ENCODE measurements at places on chromosomes 5 and 9.

- DNase-seq: no peak
These were observed 153.3 kb upstream of the IZUMO3 start for GRCh38 chr9:24698881-24699518.

- no peak for DNase-seq
These were observed 226.7 kb downstream of the PRR16 start for GRCh38 chr5:120690621-120691407.

DNA sequence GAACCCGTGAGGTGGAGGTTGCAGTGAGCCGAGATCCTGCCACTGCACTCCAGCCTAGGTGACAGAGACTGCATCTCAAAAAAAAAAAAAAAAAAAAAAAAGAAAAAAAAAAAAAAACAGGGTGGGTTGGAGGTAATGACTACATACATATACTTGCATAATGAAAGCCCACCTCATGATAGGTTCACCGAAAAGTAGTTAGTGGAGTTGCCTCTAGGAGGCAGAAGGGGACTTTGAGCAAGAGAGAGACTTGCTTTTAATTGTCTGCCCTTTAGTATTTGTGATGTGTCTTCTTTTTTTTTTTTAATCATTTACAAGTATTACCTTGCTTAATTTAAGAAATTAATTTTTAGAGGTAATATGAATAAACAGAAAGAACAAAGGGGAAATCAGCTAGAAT is 99.8 kb downstream of the PPARGC1B start:
- DNase-seq: no peak

GRCh38 chr9:4510546-4511322 is 20.5 kb downstream of the SLC1A1 start:
- DNase-seq: no peak

GRCh38 chr9:125430161-125431011 is 168.8 kb downstream of the GAPVD1 start:
- no peak for DNase-seq

DNA sequence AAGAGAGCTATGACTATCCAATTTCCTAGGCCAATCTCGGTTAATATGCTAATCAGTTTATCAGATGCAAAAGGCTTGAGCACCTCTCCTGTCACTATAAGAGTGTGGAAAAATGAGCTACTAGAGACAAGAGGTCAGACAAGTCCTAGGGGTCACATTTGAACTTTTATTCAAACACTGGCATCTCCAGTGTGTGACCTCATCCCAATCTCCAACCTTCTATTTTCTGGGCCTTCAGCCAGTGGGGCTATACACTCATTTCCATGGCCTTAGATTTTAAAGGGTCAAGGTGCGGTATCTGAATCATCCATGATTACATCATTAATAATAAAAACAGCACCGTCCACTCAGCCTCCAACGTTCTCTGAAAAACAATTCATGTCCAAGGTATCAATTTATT is 139.6 kb upstream of the LRRTM2 start:
- DNase-seq: no peak

DNA sequence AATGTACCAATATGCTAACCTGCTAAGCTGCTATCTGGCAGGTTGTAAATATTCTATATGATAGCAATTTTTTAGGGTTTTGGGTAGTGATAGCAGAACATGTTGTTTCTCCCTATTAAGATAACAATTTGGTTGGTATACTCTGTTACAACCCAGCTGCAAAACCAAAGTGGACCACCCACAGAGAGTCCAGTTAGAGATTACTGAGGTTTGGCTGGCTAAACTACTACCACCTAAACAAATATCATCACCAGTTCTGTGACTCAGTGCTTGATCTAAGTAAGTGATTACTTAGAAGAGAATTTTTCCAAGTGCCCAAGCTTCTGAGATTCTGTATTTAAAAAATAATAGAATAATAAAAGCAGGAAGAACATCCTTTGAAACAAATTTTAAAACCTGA is 72.3 kb downstream of the XRCC4 start:
- no peak for DNase-seq

DNA sequence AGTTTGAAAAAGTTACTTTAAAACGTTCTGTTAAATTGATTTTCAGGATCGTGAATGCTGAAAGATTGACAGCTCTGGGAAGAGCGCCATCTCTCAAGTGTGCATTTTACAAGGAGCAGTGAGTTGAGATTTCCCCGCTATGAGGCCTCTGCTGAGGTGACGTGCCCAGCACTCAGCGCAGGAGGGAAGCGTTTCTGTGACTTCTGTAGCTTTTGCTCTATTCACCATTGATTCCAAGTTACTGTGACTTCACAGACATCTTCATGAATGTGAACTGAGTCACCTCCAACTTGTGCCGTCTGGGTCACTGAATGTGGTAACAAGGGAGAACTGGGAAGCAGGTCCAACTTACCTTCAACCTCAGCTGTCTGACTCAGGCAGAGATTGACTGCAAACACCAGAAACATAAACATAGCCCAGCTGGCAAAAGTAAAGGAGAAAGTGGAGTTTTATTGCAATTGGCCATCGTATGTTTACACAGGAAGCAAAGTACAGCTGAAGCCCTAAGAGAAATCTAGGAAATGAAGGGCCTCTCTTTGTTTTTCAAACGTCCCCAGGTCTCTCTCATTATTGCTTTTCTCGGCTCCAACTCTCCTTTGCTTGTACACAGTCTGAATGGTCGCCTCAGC is 428.8 kb upstream of the CLINT1 start:
- DNase-seq: no peak

- no peak for DNase-seq
These were observed 2.0 kb upstream of the TNFAIP8 start for GRCh38 chr5:119353686-119354366.

DNA sequence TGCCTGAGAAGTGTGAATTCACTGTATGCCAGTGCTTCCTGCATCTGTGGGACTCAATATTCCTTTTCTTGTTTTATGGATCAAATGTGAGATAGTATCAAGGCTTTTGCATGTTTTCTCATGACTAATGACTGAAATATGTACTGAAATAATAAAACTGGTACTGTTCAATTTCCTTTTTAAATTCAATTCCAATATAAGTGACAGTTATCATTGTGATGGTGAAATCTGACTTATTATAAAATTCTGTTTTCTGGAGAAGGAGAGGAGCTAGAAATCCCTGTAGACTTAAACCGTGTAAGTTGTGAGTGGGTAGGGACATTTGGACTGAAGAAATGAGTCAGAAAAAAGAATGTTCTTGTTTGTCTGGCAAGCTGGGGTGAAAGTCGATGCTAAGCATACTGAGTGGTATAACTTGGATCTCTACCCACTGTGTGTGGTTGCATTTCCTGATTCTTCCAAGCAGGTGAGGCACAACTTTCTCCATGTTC is 245.2 kb downstream of the EFNA5 start:
- no peak for DNase-seq

DNA sequence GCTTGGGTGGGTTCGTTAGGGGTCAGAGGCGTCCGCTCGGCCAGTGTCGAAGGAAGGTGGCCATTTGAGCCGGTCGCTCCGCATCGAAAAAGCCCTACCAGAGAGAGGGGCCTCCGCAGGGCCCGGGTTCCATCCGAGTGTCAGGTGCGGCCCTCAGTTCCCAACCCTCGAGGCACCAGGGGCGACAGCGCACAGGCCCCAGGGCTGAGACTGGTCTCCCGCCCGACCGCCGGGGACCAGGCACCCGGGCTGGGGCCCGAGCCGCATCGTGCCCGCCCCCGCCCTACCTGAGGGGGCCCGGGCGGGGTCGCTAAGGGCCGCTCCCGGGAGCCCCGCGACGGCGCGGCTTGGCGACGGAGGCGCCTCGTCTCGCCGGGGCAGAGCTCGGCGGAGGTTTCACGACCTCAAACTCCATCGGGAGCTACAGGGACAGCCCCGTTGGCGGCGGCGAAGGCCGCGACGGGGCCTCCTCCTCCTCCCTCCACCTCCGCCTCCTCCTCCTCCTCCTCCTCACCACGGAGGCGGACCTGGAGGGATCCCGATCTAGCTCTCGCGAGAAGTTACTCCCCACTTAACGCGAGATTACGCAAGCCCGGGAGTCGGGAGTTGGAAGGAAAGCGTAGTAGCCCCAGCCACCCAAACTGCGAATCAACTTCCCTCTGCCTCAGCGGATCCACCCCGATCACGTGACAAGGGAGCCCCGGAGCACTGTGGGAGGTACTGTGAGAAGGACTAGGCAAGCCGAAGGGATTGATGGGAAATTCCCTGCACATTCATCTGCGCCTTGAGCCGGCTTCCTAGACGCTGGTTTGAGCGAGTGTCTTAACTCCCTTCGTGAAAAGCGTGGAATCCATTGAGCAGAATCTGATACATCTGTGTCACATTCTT is at the start of gene RC3H2:
RC3H2 (minus strand) TSS at position 537 of the 888 bp plus-strand sequence. CDS start 7,850 bp downstream, outside the sequence.
- DNase-seq: peak; percentile 93

DNA sequence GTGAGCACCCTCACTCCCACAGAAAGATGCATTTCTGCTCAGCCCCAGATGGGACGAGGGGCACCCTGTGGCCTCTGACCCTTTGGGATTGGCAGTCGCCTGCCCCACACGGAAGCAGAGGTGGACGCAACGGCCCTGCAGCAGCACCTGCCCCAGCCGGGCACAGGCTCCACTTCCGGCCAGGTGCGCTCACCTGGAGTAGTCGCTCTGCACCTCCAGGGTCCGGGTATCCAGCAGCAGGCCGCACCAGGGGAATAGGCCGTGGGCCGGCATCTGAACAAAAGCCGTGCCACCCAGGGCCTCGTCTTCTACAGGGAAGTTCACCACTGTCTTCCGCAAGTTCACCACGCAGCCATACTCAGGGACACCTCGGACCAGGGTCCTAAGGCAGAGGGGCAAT is 30.7 kb downstream of the TERT start:
- DNase-seq: no peak

DNA sequence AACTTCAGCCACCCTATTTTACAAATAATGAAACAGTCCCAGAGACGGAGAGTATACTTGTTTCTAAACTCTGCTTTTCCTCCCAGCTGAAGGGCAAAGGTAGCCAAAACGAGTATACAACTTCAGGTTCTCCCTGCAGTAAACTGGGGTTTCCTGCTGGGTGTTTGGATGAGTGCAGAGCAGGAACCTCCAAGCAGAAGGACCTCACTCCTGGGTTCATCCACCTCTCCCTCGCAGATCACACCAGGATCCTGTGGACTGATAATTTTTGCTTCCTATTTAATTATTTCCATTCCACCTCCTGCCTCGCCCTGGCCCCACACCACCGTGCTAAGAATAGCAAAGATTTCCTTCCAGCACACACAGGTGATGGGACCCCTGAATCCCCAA is 2.0 kb upstream of the FOXB2 start:
- no peak for DNase-seq

DNA sequence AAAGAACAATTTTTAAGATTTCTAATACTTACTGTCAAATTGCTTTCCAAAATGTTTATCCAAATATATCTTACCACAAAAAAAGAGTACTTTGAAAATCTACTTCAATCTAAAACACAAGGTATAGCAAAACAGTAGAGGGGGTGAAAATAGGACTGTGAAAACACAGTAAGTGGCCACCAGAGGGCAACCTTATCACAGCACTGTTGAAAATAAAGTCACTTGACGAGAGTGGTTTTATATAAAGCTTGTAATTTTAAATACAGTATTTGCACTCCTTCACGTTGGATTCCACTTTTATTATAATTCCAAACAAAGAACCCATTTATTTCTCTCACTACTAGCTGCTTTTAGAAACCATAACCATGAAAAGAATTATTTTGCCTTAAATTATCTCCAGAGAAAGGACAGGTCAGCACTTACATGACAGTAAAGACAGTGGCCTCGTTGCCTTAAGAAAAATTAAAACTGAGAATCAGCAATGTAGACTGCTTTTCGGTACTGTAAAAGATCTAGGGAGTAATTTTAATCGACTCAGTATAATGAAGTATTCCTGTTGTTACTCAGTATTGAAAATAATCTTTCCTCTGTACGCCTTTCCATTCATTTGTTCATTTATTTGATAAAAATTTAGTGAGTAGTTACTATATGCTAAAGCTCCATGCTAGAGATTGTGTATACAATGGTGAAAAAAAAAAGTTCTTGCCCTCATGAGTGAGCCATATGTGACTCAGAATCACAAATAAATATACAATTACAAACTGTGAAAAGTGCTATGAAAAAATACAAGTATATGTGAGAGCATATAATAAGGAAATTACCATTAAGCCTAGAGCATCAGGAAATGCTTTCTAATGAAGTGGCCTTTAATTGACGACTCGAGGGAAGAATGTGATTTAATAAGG is 40.0 kb upstream of the CDK5RAP2 start:
- peak; percentile 32 for DNase-seq

DNA sequence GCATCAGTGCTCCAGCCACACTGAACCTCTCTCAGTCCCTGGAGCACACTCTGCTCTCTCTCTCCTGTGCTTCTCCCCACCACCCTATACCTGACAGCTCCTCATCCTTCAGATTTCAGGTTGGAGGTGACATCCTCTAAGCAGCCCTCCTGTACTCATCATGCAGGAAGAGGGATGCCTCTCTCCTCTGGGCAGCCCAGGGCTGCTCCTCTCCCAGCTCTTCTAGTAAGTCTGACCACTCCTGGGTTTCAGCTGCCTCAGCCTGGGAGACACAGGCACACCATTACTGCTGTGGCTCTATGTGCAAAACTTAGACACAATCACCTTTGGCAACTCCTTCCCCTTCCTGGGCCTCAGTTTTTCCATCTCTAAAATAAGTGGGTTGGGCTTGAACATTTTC is 232.4 kb upstream of the BRINP1 start:
- no peak for DNase-seq

- DNase-seq: no peak
These were observed 47.4 kb downstream of the ROR2 start for GRCh38 chr9:91902475-91903125.

GRCh38 chr5:32471784-32472183 is 27.2 kb upstream of the ZFR start:
- DNase-seq: no peak

GRCh38 chr9:18245911-18246310 is 228.0 kb upstream of the ADAMTSL1 start:
- DNase-seq: no peak

- no peak for DNase-seq
These were observed 9.1 kb downstream of the EGFL7 start for GRCh38 chr9:136671646-136672430.

DNA sequence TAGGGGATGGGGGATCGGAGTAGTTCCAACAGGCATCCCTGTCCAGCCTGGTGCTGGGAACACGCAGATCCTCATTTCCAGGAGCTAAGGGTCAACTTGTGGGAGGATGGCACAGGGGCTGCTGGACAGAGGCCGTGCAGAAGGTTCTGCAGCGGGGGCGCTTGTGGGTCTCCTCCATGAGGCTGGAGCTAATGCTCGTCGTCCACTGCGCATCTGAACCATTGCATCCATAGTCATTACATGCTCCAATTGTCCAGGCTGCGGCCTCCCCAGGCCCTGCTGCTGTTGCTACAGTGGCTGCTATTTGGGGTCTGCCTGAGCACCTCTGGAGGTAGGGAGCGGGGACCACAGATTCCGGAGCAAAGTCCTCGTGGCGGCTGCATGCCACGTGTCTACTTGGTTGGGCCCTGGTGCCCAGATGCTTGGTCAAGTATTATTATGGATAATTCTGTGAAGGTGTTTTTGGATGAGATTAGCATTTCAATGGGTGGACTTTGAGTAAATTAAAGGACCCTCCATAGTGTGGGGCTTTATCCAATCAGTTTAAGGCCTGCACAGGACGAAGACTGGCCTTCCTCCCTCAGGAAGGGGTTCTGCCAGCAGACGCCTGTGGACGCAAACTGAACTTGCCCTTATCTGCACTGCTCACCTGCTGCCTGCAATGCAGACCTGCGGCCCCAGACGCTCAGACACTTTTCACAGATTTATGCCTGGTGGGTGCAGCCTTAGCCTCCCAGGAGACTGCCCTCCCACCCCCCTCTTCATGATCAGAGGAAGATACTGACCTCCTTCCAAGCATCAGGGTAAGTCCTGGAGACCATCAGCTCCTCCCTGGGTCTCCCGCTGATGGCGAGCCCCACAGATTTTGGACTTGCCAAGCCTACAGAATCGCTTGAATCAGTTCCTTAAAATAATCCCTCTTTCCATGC is 127.5 kb upstream of the IRX4 start:
- DNase-seq: no peak
